GM03348 (cell line): ENCODE measurements at places on chromosomes 2 and 18.

- no peak for DNase-seq
Observed at GRCh38 chr2:98712145-98712544, 18.8 kb downstream of the MGAT4A start.

GRCh38 chr18:34028324-34028723, 196.4 kb downstream of the NOL4 start:
- DNase-seq: no peak

DNA sequence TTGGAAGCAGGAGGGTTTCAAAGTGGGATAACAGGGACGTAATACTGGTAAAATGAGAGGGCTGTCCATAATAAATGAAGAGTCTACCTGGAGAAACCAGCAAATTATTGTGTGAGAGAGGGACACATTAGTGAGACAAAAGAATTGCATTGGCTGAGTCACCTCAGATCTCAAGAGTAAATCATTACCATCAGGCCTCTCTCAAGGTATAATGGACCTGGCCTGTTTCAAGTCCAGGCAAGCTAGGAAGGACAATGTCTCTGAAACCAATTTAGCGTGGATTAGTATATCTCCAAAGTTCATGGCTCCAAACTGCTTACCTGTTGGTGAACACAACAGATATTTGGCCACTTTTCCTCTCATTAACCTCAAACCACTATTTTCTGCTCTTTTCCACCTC, 471.4 kb downstream of the CMPK2 start:
- no peak for DNase-seq

- no peak for DNase-seq
Observed at GRCh38 chr2:187187519-187187918, 260.5 kb downstream of the CALCRL start.

- DNase-seq: no peak
Observed at GRCh38 chr2:126808929-126809328, 89.8 kb upstream of the TEX51 start.

DNA sequence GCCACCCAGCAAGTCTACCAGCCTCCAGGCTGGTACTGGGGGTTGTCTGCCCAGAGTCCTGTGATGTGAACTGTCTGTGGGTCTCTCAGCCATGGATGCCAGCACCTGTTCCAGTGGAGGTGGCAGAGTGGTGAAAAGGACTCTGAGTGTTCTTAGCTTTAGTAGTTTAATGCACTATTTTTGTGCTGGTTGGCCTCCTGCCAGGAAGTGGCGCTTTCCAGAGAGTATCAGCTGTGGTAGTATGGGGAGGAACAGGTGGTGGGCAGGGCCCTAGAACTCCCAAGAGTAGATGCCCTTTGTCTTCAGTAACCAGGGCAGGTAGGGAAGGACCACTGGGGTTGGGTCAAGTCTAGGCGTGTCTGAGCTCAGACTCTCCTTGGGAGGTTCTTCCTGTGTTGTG, 356.7 kb downstream of the STK39 start:
- DNase-seq: no peak

- peak; percentile 91 for DNase-seq
Observed at GRCh38 chr18:61893309-61893970, 633 bp upstream of the RNF152 start.

GRCh38 chr2:9565436-9566153, 10.0 kb upstream of the ADAM17 start:
- DNase-seq: peak; percentile 89

DNA sequence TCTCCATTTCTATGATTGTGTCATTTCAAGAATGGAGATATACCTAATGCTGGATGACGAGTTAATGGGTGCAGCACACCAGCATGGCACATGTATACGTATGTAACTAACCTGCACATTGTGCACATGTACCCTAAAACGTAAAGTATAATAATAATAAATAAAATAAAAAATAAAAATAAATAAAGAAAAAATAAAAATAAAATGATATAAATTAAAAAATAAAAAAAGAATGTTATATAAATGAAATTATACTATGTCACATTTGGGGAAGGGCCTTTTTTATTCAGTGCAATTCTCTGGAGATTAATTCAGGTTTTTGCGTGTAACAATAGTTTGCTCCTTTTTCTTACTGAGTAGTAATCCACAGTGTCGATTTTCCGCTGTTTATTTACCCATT, 763.5 kb upstream of the POU3F3 start:
- DNase-seq: no peak

- no peak for DNase-seq
Observed at GRCh38 chr18:12750715-12751502, 48.1 kb downstream of the PSMG2 start.

DNA sequence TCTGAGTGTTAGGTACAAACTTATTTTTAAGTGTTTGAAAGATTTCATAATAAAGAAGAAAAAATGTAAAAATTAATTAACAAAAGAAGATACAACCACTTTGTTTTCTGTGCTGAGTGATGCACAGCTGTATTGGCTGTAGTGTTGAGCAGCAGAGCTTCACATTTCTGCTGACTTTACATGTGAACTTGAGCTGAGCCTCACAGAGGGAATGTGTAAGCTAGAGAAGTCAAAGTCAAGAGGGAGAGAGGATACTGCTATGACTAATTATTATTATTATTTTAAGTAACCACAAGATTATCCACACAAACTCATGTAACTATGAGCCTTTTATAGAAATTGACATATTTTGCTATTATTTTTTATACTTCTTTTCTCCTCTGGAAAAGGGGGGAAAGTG, 159.1 kb upstream of the ZSWIM2 start:
- no peak for DNase-seq

GRCh38 chr2:169736902-169737301, 3.3 kb downstream of the KLHL23 start:
- DNase-seq: no peak

GRCh38 chr2:138028538-138028937, 64.3 kb downstream of the HNMT start:
- no peak for DNase-seq

DNA sequence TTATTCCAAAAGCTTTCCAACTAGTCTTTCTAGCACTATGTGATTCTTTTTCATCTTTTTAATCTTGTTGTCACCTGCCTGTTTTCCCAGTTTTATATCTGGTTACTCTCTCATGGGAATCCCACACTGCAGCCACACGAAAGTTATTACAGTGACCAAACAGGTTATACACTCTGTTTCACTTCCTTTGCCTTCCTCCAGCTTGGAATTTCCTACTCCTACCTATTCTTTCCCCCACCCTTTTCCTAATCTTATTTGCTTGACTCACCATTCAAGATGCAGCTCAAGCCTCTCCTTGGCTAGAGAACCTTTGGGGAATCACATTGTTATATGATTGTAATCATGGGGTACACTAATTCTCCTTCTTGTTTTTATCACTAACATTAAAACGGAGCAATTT, 13.4 kb upstream of the TLK1 start:
- no peak for DNase-seq

GRCh38 chr18:9898792-9899549, 13.2 kb downstream of the TXNDC2 start:
- DNase-seq: peak; percentile 49

GRCh38 chr2:35462226-35462998, 893.2 kb upstream of the CRIM1 start:
- DNase-seq: no peak

DNA sequence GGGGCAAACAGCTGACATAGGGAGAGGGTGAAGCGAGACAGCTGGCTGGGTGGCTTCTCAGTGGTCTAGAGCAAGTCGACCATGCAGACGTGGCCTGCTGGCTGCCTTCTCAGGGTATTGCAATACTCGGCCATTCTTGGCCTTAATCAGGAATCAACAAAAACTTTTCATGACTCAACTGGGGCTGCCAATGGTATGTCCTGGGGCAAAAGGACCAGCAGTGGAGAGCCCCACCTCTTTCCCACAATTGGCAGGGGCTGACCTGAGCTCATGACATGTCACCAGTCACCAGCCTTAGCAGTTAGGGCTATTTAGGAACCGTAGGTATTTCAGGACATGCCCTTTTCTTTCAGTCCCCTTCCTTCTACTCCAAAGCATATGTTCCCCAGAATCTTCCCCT, 19.1 kb downstream of the PLA2R1 start:
- no peak for DNase-seq

DNA sequence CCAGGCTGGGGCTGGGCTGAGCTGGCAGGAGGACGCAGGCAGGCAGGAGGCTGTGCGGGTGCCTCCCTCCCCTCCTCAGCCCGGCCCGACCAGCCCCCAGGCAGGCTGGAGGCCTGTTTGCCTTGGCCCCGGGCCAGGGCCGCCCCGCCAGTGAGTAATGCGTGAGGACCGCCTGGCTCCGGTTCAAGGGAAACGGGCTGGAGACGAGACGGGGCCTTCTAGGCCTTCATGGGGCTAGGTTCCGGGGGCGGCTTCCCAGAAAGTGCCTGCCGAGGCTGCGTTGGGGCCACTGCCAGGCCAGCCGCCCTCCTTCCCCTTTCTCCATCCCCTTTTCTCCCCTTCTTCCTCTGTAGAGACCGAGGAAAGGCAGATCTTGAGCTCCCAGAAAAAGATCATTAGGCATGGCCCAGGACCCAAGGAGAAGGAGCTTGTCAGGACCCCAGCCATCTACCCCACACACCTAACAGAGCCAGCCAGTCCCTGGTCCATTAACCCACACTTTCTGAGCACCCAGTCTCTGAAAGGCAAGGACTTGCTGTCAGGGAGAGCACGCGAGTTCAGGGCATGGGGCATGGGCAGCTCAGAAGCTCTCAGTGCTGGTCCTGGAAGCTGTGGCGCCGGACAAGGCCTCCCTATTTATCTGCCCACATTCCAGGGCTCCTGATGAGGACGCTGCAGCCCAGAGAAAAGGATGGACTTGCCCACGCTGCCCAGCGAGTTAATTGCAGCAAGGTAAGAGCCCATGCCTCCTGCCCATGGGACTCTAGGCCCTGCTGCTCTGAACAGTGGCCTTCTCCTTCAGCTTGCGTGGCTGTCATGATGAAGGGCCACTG, 48.5 kb downstream of the SMAD7 start:
- DNase-seq: peak; percentile 95

GRCh38 chr18:66759050-66759828, 155.3 kb upstream of the CDH19 start:
- no peak for DNase-seq

GRCh38 chr2:195390686-195391321, 266.2 kb upstream of the SLC39A10 start:
- DNase-seq: no peak

GRCh38 chr18:26971409-26971808, 105.9 kb upstream of the AQP4 start:
- DNase-seq: no peak

GRCh38 chr2:10360850-10361588, 58.3 kb downstream of the HPCAL1 start:
- no peak for DNase-seq

- no peak for DNase-seq
Observed at GRCh38 chr2:179455824-179456223, 191.2 kb upstream of the SESTD1 start.

GRCh38 chr18:70469916-70470315, 181.1 kb downstream of the SOCS6 start:
- no peak for DNase-seq

DNA sequence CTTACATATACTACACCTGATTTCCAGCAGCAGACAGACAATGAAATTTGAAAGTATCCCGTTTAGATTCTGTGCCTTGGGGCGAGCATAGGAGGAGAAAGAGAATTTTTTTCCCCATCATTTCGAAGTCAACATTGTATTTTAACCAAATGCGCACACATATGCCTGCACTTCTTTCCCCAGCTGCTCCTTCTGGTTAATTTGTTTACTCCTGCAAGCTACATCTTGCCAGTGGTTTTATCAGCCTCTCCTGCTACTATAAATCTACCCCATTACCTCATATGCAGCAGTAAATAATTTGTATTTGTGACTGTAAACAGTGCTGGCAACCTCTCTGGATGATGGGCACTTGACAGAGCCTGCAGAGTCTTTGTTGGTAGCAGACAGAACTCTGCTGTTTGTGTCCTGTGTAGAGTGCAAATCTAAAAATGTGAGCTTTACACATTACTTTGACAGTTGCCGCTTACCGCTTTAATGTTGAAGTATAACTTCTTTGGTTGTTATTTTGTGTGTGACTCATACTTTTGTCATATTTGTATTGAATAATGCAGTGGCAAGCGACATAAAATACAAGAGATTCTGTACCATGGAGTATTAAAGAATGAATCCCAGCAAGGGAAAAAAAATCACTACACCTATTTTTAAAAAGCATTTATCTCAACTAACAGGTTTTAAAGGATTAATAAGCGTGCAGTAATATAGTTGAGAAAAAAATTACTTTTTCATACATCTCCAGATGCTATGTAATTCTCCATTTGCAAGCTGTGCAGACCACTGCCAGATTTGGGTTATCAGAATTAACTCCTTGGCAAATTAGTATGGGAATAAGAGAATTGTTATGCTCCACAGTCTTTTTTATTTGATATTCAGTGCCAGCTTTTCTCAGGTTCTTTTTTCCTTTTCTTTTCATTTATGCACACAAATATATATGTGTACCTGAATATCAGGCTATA, 536.8 kb downstream of the XIRP2 start:
- no peak for DNase-seq

DNA sequence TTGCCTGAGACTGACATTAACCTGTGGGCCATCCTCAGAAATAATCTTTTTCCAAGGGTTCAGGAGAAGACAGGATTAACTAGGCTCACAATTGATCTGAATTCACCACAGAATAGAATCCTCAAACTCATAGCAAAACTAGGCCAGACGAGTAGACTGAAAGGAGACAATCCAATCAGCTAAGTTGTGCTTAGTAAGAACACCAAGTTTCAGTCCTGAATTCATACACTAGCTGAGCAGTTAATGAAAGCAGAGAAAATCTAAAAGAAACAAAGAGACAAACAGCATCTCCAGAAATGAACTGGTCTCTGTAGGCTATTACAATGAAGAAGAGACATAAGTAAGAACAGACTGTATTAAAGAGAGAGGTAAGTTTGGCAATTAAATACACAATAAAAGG, 89.5 kb downstream of the GORASP2 start:
- DNase-seq: no peak

- peak; percentile 40 for DNase-seq
Observed at GRCh38 chr2:12718711-12719399, 2.1 kb downstream of the TRIB2 start.
